ENCODE measurements at places on chromosomes 3 and 15.

DNA sequence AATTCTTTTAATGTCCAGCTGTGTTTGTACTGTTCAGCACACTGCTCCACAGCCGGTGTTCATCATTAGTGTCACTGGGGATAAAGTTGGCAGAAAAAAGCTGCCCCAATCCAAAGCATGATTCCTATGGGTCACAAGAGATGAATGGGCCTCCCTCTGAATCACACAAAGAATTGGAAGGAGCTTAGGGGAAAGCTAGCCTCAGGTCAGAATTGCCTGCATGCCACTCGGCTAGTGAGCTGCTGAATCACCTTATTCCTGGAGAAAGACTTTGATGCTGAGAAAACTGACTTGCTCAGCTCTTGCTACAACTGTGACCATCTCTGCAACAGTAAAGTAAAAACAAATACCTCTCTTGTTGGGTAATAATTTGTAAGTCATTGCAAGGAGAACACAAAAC lies 3.5 kb downstream of the CCK start:
- DNase-seq = no peak

DNA sequence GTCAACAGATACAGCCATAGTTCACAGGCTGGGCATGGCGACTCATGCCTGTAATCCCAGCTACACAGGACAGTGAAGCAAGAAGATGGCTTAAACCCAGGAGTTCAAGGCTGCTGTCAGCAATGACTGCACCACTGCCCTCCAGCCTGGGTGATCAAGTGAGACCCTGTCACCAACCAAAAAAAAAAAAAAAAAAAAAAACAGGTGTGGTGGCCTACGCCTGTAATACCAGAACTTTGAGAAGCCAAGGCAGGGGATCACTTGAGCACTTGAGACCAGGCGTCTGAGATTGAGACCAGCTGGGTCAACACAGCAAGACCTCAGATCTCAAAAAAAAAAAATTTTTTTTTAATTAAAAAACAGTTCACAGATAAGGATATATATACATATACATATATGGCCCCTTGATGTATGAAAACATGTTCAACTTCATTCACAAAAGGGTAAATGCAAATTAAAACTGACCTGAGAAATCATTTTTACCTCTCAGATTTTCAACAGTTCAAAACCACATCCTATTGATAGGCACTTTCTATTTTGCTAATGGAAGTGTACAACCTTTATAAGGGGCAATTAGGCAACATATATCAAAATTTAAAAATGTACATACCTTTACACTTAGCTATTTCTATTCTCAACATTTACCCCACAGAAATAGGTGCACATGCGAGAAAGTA lies 51.1 kb downstream of the OSBPL10 start:
- no peak for DNase-seq

GRCh38 chr3:111604119-111604518 lies 9.0 kb upstream of the ZBED2 start:
- peak; percentile 74 for DNase-seq

DNA sequence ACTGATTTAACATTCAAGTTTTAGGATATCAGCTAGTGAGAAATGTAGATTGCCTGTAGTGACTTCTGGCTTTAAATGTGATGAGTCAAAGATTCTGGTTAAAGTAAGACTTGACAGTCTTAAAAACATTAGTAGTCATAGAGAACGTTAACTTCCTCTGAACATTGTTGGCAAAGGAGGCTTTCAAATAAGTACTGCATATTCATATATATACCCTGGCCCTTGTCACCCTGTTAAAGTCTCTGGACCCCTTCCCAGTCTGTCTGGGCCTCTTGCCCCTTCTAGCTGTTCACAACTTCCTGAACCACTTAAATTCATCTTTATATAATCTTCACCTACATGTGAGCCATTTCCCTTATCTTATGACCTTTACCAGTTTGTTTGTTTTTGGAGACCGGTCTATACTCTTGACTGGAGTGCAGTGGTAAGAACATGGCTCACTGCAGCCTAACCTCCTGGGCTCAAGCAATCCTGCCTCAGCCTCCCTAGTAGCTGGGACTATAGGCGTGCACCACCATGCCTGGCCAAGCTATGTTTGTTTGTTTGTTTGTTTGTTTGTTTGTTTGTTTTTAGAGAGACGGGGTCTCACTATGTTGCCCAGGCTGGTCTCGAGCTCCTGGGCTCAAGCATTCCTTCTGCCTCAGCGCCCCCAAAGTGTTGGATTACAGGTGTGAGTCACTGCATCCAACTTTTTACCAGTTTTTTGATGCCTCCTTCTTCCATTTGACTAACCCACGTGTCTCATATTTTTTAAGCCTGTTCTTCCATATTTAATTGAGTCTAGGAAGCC lies 64.4 kb upstream of the CRTC3 start:
- peak; percentile 5 for DNase-seq

DNA sequence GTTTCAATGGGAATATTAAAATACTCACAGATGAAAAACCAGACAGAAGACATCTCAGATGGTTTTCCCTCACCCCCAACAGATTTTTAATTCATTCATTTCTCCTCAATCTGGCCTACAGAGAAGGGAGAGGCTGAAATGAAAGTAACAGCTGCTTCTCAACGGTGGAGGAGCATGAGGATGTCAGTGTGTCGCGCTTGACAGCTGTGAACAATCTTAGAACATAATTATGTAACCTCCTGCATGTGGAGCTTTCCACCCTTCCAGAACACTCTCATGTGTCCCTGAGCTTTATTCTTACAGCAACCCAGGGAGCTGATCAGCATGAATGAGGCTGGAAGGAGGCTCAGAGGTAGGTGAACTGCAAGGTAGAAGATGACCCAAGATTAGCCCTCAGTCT lies 52.7 kb downstream of the MB21D2 start:
- DNase-seq = no peak

GRCh38 chr15:50544368-50544767 lies 2.1 kb downstream of the USP50 start:
- DNase-seq = no peak

- peak; percentile 92 for DNase-seq
These were observed 8.3 kb downstream of the ANKRD63 start for GRCh38 chr15:40274350-40275274.

DNA sequence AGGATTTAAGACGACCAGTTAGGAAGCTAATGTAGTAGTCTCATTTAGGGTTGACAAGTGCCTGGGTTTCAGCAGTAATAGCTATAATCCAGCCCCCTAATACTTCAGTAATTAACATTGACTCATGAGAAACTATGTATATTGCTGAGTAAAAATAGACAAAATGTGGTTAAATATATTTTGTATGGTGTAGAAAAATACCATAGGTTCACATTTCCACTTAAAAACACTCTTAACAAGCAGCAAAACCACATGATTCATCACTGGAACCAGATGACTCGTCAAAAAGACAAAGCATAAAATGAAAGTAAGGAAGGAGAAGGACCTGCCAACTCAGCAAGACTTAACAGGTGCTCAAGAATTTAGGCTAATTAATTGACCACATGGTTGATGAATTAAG lies 288.9 kb downstream of the EFHB start:
- no peak for DNase-seq

DNA sequence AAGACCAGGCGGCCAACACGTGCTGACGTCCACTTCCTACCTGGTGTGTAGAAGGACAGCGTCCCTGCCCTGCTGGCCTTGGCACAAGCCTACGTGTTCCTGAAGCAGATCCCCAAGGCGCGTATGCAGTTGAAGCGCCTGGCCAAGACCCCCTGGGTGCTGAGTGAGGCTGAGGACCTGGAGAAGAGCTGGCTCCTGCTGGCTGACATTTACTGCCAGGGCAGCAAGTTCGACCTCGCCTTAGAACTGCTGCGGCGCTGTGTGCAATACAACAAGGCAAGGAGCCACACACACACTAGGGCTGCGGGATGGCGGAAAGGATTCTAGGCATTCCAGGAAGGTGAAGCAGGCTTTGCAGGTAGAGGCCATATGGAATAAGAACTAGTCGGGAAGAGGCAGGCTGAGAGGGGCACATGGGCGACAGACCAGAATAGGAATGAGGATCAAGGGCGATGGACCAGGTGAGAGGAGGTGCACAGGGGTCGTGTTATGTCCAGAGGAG lies 15.9 kb downstream of the CSRNP1 start:
- DNase-seq = no peak

- no peak for DNase-seq
These were observed 49.3 kb downstream of the FEM1B start for GRCh38 chr15:68326711-68327354.

All from activated T-cell treated with anti-CD3 and anti-CD28 coated beads, Interleukin-2, amount 50 U/mL, for 72 hours (primary cell).